ENCODE measurements at places on chromosomes 2 and 18.

DNA sequence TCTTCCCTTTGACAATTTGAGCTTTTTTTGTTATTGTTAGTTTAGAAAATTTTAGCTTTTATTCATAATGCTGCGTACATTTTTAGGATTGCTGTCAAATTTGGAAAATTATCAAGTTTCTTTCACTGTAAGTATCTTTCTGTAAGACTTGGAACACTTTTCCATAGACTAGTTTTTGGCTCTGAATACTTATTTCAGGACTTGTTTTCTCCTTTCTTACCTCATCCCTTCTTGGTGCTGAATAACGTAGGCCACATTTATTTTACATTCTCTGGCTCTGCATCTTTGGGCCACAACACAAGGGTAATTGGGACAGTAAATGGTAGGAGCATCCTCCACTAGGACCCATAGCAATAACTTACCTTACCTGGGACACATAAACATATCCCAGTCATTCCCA is 85.1 kb downstream of the CCDC85A start:
- DNase-seq, result no peak

DNA sequence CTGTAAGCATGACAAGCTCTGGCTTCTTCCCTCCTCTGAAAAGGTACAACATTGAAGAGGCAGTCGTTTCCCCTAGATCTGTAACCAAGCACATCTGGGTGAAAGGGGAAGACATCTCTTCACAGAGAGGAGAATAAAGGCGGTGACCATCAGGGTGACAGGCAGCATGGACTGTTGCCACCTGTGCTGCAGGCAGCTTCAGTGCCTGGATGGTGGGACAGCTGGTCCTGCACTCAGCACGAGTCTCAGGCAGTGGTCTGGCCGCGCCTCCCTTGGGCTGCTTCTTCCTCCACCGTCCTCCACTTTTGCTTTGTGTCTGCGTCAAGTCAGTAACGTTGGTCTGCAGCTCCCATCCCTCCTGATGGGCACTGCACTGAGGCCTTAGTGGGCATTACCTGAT is 264.4 kb downstream of the NEDD4L start:
- DNase-seq, result no peak

- no peak for DNase-seq
These were observed 1.2 kb downstream of the FN1 start for GRCh38 chr2:215434447-215435279.

DNA sequence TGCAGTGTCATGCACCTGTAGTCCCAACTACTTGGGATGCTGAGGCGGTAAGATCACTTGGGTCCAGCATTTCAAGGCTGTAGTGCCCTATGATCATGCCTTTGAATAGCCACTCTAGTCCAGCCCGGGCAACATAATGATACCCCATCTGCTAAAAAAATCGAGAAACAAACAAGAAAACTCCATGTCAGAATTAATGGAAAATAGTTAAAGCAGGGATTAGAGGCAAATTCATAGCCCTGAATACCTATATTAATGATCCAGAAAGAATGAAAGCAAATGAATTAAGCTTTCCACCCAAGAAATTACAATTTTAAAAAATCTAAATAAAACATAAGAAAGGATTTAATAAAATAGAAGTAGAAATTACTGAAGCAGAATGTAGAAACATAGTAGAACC is 143.0 kb downstream of the MYO3B start:
- DNase-seq, result no peak

GRCh38 chr18:50034029-50034428 is 160.9 kb downstream of the MYO5B start:
- no peak for DNase-seq

DNA sequence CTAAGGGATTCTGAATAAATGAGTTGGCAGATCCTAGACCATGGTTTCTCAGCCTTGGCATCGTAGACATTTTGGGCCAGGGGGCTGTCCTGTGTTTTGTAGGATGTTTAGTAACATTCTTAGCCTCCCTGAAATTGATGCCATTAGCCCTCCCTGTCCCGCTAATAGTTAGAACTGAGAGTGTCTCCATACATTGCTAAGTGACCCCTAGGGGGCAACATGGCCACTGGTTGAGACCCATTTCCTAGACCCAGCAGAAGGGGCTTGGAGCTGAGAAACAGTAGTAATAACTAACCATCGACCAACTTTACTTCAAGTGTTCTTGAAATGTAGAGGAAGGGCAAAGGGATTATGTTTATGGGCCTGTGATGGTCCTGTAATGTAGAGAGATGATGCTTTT is 40.8 kb downstream of the KCMF1 start:
- DNase-seq, result no peak

DNA sequence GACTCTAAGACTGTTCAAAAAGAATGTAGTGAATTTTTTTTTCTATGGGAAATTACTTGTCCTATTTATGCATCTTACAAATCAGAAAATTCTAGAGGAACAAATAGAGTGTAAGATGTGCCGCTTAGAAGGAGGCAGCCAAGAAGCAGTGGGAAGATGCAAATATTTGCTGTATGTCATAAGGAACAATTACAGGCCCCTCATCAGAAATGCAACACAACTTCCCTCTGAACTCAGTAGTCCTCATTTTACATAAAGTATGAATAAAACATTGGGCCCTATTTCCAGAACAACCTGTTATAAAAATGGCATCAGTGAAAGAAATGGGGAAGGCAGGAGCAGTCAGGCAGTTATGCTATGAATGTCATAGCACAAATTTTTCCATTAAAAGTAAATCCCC is 50.7 kb upstream of the SCG2 start:
- no peak for DNase-seq

DNA sequence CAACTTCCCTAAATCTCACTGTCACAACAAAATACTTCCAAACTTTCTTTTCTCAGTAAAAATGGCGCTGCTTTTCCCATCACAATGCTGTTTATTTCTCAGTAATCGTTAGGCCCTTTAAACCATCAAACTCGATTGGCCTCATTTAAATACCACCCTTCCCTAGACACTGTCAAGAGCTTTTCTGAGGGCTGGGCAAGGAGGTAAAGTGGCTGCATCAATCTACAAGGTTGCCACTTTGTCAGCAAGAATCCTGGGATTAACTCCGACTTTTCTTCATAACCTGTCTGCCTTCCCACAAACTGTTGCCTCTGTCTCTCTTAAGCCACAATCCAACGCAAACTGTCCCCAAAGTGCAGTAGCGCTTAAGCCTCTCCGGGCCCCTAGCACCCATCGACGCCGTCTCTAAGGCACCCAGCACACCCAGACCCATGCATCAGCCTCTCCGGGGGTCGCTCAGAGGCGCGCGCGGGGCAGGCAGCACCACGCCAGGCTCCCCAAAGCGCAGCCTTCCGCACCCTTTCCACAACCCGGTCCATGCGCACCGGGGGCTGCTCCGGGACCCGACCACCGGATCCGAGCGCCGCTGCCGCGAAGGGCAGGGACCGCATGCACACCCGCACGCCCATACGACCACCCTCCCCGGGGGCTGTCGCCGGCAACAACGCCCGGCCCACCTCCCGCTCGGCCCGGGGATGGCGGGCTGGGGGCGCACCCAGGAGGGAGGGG is 683 bp downstream of the MBOAT2 start:
- no peak for DNase-seq

- no peak for DNase-seq
These were observed 14.6 kb upstream of the CHAC2 start for GRCh38 chr2:53753041-53753440.

GRCh38 chr18:54148151-54148550 is 76.3 kb downstream of the MBD2 start:
- DNase-seq, result no peak

- DNase-seq, result no peak
These were observed 15.2 kb downstream of the GPC1 start for GRCh38 chr2:240450532-240451107.

GRCh38 chr18:22694954-22695353 is 238.2 kb upstream of the RBBP8 start:
- peak; percentile 79 for DNase-seq

- no peak for DNase-seq
These were observed 413 bp downstream of the ALKAL2 start for GRCh38 chr2:287471-287885.
